ENCODE measurements at places on chromosomes 3 and 15. TPM values are rescaled to one million over a fixed set of nuclear protein-coding genes. Genes with fewer than 3 reads are reported as not detected.

- peaks cover 60% of the 10 kb centered on the region for H3K4me1 ChIP-seq
- peaks cover 4% of the 10 kb centered on the region for H3K36me3 ChIP-seq
- H3K27ac ChIP-seq: no peak overlapping the region
- no peak for DNase-seq
Observed at GRCh38 chr3:161393310-161393709, 22.0 kb upstream of the SPTSSB start.

- H3K4me1 ChIP-seq: peaks cover 5% of the 10 kb centered on the region
Observed at GRCh38 chr15:35499723-35500122, 46.2 kb downstream of the DPH6 start.

DNA sequence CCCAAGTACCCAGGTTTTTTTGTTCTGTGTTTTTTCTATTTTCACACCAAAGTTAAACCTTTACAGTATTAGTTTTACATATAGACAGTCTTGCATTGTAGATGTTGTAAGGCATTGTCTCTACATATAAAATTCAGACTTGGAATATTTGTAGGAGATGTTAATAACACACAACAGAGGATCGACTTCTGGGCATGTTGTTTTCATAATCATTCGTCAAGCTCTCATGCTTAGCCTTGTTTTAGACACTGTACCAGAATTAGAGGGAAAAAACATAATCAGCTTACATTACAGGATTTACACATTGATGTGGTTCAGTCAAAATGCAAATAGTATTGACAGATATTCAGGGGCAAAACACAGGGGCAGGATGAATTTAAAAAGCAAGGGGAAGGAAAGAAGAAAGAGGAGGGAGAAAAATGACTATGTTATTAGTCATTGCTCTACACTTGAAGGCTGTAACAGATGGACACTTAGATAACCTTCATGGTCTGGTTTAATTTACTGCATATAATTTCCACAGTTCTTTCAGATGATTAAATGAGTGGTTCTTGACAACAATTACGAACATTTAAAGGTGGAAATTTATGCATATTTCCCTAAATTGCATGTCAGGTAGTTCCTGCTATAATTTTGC is 7.5 kb downstream of the CMSS1 start:
- H3K27ac ChIP-seq: peak overlapping the region; percentile 38
- no peak overlapping the region for H3K4me3 ChIP-seq
- no peak for DNase-seq
- peaks cover 2% of the 10 kb centered on the region for H3K36me3 ChIP-seq
- H3K27me3 ChIP-seq: no peaks in the 10 kb centered on the region
- peaks cover 35% of the 10 kb centered on the region for H3K4me1 ChIP-seq

DNA sequence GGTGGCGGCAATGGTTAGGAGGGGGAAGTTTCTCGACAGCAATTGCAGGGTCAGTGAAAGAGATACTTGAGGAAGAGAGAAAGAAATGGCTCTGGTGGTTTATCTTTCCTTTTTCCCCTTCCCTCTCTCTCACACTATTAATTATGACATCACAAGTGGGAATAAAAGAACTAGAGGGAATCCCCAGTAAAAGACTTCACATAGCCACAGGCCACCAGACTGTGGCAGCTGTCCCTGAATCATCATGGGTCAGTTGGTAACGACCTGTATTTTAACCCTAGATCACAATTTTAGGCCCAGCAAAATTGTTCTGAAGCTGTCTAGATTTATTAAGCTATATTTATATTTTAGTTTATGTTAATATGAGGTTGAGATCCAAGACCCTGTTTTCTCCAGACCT is 40.3 kb downstream of the MBNL1 start:
- peaks cover 72% of the 10 kb centered on the region for H3K4me1 ChIP-seq
- H3K36me3 ChIP-seq: peaks cover 8% of the 10 kb centered on the region
- no peak for DNase-seq
- no peaks in the 10 kb centered on the region for H3K27me3 ChIP-seq
- peak overlapping the region; percentile 48 for H3K4me3 ChIP-seq
- peak overlapping the region; percentile 47 for H3K27ac ChIP-seq

- no peak for DNase-seq
- H3K27me3 ChIP-seq: no peaks in the 10 kb centered on the region
- no peak overlapping the region for H3K27ac ChIP-seq
- no peaks in the 10 kb centered on the region for H3K4me1 ChIP-seq
- H3K36me3 ChIP-seq: no peaks in the 10 kb centered on the region
Observed at GRCh38 chr15:50232791-50233190, 32.7 kb downstream of the HDC start.

DNA sequence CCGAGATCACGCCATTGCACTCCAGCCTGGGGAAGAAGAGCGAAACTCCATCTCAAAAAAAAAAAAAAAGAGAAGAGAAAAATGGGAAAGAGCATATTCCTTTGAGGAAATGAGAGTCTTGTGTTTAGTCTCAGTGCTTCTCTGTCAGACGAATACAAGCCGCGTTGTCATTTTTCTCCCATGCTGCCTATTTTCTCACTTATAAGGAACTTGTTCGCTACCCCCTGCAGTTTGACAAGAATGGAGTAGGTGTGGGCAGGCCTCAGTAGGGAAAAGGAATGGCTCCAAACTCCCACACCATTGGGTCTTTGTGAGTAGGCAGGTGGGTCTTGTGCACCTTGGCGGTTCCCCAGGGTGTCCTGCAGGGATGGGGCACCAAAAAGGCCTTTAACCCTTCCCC is 6.5 kb downstream of the GPR160 start:
- H3K36me3 ChIP-seq: no peaks in the 10 kb centered on the region
- peaks cover 22% of the 10 kb centered on the region for H3K4me1 ChIP-seq
- no peak overlapping the region for H3K4me3 ChIP-seq
- DNase-seq: no peak

DNA sequence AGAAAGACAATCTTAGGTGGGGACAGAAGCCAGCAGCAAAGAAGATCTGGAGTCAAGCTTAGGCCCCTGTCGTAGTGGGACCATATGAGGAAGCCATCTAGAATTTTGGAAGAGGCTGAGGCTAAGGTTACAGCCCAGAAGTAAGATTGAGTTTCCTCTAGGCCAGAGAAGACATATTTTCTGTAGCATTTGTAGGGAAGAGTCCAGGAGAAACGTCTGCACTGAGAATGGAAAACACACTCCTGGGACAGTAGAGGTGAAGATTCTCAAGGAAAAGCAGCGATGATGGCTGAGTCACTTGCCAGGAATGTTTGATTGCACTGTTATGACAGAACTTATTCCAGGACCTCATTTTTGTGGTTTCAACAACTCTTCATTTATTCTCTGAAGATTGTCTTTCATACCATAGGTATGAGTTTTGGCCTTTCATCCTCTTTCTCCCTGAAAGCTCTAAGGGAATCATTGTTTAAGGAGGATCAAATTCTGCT is 107.2 kb downstream of the GTPBP8 start:
- H3K27ac ChIP-seq: no peak overlapping the region
- DNase-seq: no peak
- H3K4me3 ChIP-seq: no peak overlapping the region
- no peaks in the 10 kb centered on the region for H3K27me3 ChIP-seq
- peaks cover under 1% of the 10 kb centered on the region for H3K36me3 ChIP-seq

DNA sequence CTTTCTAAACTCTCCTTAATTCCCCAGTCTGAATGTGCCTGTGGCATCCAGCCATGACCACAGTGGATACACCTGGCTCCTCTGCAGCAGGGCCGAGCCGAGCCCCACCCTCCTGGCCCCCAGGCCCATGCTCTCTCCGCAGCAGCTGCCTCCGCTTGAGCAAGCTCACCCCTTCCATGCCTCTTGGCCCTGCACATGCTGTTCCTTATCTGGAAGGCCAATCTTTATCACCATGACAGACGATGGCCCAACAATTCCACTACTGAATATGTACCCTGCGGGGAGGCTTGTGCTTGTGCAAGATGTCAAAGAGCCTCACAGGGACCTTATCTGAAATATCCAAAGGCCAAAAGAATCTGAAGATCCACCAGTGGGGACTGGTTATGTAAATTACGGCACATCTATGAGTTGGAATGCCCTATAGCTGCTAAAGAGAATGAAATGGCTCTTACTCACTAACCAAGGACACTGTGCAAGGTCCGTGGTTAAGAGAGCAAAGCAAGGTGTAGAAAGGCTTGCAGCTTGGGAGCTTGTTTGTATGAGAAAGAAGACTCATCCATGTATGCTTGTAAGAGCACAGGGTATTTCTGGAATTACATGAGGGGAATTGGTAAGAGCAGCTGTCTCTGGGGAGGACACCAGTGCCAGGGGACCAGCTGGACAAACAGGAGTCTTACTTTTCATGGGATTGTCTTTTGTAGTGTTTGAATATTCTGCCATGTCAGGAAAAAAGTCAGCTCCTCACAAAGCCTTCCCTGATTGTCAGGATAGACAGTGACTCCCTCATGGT is 55.2 kb downstream of the WNT7A start:
- no peak overlapping the region for H3K27ac ChIP-seq
- peaks cover 2% of the 10 kb centered on the region for H3K36me3 ChIP-seq
- H3K4me1 ChIP-seq: no peaks in the 10 kb centered on the region
- H3K4me3 ChIP-seq: no peak overlapping the region
- no peaks in the 10 kb centered on the region for H3K27me3 ChIP-seq

DNA sequence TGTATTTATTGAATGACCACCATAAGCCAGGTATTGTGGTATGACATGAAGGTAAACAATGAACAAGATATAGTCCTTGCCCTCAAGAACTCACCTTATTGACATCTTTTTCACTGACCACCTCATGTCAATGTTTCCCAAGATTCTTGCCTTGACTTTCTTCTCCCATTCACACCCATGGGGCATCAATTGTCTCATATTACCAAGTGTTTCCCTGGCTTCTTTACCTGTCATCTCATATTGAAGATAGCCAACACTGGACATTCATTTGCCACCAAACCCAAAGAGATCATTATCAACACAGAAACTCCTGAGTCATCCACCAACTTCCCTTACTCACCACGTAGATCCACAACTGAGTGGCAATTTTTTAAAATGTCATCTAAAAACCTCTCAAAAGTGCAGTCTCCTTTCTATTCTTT is 2.2 kb downstream of the EFHB start:
- no peaks in the 10 kb centered on the region for H3K4me1 ChIP-seq
- H3K27me3 ChIP-seq: peaks cover 13% of the 10 kb centered on the region
- H3K36me3 ChIP-seq: no peaks in the 10 kb centered on the region
- H3K4me3 ChIP-seq: no peak overlapping the region
- no peak overlapping the region for H3K27ac ChIP-seq

DNA sequence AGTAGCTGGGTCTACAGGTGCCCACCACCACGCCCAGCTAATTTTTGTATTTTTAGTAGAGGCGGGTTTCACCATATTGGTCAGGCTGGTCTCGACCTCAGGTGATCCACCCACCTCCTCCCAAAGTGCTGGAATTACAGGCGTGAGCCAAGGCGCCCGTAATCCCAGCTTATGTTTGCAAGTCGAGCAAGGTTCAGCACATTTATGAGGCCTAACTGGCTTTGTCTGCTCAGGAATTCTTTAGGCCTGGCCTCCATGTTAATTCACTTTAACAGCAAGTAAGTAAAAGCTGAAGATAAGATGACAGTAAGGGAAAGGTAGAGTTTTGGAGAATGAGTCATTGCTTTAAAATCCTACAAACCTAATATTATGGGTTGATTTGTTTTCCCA is 24.6 kb downstream of the SIDT1 start:
- H3K36me3 ChIP-seq: peaks cover 3% of the 10 kb centered on the region
- no peak overlapping the region for H3K4me3 ChIP-seq
- no peak overlapping the region for H3K27ac ChIP-seq
- no peaks in the 10 kb centered on the region for H3K27me3 ChIP-seq

GRCh38 chr3:121961283-121961682 is 60.8 kb downstream of the ILDR1 start:
- H3K27me3 ChIP-seq: no peaks in the 10 kb centered on the region
- no peaks in the 10 kb centered on the region for H3K4me1 ChIP-seq
- DNase-seq: no peak
- H3K27ac ChIP-seq: no peak overlapping the region
- peaks cover 37% of the 10 kb centered on the region for H3K36me3 ChIP-seq

DNA sequence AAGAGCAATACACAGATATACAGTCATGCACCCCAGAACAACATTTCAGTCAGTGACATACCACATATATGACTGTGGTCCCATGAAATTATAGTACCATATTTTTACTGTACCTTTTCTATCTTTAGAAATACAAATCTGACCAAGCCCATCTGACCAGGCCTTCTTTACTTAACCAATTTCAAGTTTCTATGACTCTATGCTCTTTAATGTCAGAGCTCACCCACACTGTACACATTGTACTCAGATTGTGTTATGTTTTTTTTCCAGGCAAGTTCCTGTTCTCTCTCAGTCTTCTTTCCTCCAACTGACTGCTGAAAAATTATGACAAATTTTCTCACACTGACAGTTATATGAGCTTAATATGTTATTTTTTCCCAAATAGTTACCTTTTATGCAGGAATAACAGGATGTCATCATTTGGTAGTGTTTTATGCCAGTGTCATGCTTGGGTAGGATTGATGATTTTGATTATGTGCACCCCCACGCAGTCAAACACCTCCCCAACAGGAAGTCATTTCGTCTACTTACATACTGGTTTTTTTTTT is 8.0 kb upstream of the CBLB start:
- no peaks in the 10 kb centered on the region for H3K27me3 ChIP-seq
- peaks cover 23% of the 10 kb centered on the region for H3K4me1 ChIP-seq
- no peaks in the 10 kb centered on the region for H3K36me3 ChIP-seq
- H3K4me3 ChIP-seq: peak overlapping the region; percentile 79

DNA sequence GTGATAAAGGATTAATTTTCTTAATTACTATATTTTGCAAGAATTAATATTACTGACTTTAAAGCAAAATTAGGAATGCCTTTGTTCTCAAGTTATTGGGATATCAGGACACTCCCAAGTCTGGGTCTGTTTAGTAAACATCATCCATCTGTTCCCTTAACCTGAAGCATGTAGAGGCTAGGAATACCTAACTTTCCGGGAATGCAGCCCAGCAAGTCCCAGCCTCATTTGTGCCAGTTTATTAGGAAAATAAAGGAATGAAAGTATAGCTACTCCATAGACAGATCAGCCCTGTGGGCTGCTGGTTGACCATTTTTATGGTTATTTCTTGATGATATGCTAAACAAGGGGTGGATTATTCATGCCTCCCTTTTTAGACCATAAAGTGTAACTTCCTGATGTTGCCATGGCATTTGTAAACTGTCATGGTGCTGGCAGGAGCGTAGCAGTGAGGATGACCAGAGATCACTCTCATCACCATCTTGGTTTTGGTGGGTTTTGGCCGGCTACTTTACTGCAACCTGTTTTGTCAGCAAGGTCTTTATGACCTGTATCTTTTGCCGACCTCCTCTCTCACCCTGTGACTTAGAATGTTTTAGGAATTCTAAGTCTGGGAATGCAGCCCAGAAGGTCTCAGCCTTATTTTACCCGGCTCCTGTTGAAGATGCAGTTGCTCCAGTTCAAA is 540.2 kb downstream of the NAALADL2 start:
- H3K4me3 ChIP-seq: no peak overlapping the region
- DNase-seq: no peak
- H3K27me3 ChIP-seq: no peaks in the 10 kb centered on the region
- no peaks in the 10 kb centered on the region for H3K36me3 ChIP-seq
- H3K27ac ChIP-seq: no peak overlapping the region
- no peaks in the 10 kb centered on the region for H3K4me1 ChIP-seq

- H3K36me3 ChIP-seq: no peaks in the 10 kb centered on the region
- no peak for DNase-seq
- H3K4me1 ChIP-seq: peaks cover 37% of the 10 kb centered on the region
- peak overlapping the region; percentile 71 for H3K27ac ChIP-seq
- peak overlapping the region; percentile 76 for H3K4me3 ChIP-seq
Observed at GRCh38 chr3:53256704-53257055, 858 bp upstream of the TKT start.

GRCh38 chr3:143608966-143609365 is 239.3 kb downstream of the SLC9A9 start:
- H3K27ac ChIP-seq: no peak overlapping the region
- no peak for DNase-seq
- no peaks in the 10 kb centered on the region for H3K4me1 ChIP-seq
- H3K27me3 ChIP-seq: no peaks in the 10 kb centered on the region

Gene FOXP1
- 361 TPM for polyA plus RNA-seq

Gene SCAANT1
- not detected for polyA plus RNA-seq

Gene RPS17
- 1,585 TPM for polyA plus RNA-seq

Gene SI
- polyA plus RNA-seq: not detected

Gene FANCD2OS
- polyA plus RNA-seq: not detected

Gene RARRES1
- not detected for polyA plus RNA-seq

Gene TIMP4
- polyA plus RNA-seq: not detected
